ENCODE measurements at places on chromosomes 13 and 19.

GRCh38 chr13:72849571-72849970 lies 67.6 kb downstream of the PIBF1 start:
- peak; percentile 44 for DNase-seq

DNA sequence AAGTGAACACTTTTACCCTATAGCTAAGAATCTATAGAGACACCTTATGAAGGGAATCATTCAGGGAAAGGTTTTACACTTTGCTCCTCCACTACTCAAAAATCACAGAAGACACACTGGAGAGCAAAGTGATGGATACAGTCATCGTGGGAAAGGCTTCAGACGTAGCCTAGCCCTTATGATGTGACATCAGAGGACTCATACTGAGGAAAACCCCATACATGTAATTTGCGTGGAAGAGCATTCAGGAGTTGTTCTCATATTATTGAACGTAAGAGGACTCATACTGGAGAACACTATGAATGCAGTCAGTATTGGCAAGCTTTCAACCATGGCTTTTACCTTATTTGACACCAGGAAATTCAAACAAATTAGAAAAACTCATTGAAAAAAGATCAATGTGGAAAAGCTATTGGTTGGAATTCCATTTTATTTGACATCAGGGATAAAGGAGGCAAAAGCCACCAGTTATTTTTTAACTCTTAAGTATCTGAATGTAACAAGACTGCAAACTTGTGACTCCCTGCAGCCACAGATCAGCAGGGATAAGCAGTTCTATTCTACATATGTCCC lies 16.1 kb upstream of the ZNF274 start:
- DNase-seq, result no peak

GRCh38 chr13:51339952-51340732 lies 651 bp downstream of the SERPINE3 start:
- DNase-seq, result no peak

DNA sequence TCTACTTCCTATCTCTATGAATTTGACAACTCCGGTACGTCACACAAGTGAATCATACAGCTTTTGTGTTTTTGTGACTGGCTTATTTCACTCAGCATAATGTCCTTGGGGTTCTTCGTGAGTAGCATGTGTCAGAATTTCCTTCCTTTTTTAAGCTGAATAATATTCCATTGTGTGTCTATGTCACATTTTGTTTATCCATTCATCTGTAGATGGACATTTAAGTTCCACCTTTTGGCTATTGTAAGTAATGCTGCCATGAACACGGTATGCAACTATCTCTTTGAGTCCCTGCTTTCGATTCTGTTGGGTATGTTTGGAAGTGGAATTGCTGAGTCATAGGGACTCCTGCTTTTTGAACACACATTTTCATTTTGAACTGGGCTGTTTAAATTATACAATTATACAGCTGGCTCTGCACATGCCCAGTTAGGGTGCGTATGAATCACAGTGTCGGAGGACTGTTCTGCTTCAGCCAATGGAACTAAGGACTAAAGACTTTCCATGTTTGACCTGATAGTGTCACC lies 43.0 kb upstream of the C13orf42 start:
- peak; percentile 15 for DNase-seq

GRCh38 chr13:74026753-74027152 lies 107.5 kb downstream of the KLF12 start:
- no peak for DNase-seq

DNA sequence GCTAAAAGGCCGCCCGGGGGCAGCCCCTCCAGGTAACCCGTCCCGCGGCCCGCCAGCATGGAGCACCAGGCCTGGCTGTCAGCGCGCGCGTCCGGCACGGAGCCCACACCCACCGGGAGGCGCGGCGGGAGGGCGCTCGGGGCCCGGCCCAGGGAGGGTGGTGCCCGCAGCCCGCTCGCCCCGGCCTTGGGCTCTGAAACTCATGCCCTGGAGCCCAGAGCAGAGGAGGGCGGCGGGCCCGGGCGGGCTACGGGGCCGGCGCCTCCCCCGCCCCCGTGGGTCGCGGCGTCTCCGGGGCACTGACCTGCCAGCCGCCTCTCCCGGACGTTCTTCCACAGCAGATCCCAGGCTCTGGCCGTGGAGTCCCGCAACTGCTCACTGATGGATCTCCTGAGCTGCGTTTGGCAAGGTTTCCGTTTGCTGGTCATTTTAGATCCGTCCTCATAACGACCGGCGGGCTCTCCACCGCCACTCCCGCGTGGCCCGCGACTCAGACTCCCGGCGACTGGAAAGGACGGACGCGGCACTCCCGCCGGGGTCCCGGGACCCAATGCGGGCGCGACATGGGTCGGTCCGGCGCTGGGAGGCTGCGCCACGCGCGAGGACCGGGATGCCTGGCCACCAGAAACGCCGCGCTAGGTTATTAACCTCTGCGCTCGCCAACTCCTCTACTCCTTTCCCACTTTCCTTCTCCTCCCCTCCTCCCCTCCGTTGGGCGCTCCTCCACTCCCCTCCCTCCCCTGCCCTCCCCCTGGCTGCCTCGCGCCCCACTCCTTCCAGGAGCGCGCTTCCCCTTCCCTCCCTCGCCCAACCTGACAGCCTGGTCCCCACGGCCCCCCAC lies 64.7 kb upstream of the STARD13 start:
- peak; percentile 21 for DNase-seq

- no peak for DNase-seq
These were observed 67.8 kb downstream of the FAM216B start for GRCh38 chr13:42849200-42849599.

DNA sequence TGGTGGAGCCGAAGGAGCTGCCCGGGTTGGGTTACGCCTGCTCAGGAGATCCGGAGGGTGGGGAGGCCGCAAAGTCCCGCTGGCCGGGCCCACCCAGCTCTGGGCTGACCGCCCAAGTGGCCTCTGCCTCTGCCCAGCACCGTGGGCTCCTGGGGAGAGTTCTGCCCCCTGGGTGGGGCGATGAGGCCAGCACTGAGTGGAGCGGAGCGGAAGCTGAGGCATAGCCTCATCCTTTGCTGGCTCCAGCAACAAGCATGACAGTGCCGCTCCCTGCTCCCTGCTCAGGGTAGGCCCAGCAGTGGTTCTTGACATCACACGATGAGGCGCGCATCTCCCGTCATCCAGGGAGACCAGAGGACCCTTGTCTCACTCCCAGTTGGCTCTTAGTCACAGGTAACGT lies 22.5 kb downstream of the CCDC8 start:
- DNase-seq, result peak; percentile 46

- no peak for DNase-seq
These were observed 2.6 kb downstream of the NR1H2 start for GRCh38 chr19:50378863-50379236.

DNA sequence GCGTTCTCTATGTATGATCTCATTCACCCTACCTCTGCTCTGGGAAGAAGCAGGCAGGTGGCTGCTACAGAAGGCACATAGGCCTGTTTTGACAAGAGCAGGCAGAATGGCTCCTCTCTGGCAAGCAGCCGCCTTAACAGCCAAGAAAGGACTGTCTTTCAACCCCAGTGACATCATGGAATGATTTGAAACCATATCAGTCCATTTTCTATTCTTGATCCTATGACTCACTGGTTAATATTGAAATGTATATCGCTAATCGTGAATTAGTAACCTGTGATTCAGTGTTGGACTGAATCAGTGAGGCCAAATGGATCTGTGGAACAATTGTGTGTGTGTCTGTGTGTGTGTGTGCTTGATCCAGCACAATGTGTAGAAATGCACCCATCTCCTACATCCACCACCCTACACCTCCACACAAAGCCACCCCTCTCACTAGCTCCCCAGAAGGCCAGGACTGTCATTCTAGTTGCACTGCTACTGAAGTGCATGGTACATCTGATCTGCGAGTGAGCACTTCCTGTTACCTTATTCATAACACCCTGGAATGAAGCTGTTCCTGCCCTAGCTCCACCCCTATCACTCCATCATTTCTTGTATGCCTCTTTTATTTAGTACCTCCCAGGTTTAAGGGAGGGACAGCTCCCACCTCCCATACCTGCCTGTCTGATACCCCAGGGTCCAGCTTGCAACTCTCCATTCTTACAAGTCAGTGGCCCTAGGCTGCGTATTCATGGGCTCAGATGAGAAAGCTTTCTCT lies 460.0 kb downstream of the FOXO1 start:
- no peak for DNase-seq

DNA sequence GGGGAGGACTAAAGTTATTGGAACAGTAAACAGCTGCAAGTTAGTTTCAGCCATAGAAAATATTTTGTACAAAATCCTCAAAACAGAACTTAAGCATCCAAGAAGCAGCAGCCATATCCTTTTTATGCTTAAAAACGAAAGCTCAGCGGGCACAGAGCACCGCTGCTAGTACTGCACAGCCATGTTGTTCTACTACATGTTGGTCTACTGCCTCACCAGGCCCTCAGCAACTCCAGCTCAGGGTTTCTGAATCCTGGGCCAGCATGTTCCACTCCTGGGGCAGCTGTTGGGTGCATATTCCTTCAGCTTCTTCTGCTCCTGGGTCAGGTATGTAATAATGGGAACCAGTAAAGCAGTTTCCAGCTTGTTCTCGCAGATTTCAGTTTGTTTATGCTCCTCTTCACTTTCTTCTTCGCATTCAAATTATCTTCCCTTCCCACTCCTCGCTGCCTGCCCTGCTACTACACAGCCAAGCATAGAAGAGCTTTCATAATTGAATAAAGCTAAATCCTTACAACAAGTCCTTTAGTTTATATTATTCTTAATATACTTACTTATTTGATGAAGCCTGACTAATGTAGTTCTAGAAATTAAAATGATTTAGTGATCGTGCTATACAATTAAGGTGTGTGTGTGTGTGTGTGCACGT lies 820.5 kb upstream of the ATXN8OS start:
- DNase-seq, result no peak

DNA sequence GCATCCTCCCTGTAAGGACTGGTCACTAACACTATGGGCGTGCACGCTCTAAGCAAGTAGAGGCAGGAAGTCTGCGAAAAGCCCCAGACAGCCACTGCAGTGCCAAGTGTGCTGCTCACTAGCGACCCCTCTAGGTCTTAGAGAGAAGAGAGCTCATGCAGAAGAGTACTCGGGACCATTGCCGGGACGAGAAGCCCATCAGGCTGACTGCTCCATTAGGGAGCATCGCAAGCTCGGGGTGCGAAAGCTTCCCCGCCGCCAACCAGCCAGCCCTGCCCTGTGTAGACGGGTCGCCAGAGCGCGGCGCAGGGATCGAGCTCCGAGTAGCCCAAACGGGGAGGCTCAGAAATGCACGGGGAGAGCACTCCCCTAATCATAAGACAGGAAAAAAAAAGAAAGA lies 16.6 kb downstream of the POU4F1 start:
- DNase-seq, result no peak

DNA sequence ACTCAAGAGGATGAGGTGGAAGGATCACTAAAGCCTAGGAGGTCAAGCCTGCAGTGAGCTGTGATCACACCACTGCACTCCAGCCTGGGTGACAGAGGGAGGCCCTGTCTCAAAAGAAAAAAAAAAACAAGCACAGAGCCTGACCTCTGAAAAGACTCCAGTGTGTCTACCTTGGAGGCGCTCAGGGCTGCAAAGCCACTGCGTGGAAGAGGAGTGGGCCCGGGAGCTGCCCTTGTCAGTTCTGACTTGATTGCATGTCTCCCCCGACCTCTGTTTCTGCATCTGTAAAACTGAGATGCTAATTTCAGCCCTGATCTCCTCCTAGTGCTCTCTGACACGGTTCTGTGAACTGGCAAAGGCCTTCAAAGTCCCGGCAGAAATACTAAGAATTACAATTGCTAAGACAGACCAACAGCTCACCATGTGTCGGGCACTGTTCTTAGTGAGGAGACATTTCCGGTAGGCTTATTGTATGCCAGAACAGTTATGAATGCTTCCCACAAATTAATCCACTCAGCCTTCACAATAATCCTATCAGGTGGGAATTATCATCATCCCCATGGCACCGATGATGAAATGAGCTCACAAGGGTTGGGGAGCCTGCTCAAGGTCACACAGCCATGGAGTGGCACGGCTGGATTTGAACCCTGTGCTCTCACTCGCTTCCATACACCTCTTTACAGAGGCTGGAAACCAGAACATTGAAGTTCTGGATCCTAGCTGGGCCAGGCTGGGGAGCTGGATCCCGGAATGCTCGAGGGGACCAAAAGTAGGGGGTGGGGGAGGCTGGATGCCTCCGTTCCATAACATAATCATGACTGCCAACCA lies 3.5 kb downstream of the AKT2 start:
- DNase-seq, result peak; percentile 58

DNA sequence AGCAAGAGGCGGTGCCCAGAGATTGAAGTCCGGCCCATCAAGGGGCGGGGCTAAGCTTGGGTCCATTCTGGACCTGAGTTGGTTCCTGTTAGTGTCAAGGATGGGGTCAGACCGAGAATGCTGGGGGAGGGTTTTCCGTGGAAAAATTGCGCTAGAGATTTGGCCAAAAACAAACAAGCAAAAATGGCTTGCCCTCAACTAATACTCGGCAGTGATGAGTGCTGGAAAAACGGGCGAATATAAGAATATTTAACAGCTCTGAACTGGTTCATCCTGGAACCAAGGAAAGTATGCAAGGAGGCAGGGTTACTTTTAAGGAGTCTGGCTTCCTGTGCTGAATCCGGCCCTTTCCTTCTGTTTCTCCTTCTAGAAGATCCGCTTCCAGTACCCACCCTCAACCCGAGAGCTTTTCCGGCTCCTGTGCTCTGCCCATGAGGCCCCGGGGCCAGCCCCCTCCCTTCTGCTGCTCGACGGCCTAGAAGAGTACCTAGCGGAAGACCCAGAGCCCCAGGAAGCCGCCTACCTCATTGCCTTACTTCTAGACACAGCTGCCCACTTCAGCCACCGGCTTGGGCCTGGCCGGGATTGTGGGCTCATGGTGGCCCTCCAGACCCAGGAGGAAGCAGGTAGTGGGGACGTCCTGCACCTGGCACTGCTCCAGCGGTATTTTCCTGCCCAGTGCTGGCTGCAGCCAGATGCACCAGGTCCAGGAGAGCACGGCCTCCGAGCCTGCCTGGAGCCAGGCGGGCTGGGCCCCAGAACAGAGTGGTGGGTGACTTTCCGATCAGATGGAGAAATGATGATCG lies 880 bp downstream of the SWSAP1 start:
- DNase-seq, result no peak

GRCh38 chr19:33778089-33778791 lies 18.4 kb upstream of the KCTD15 start:
- DNase-seq, result peak; percentile 62

GRCh38 chr13:33722216-33722915 lies 95.6 kb upstream of the RFC3 start:
- DNase-seq, result peak; percentile 9
